ENCODE measurements at places on chromosomes 2 and 18. TPM values are rescaled to one million over a fixed set of nuclear protein-coding genes. Genes with fewer than 3 reads are reported as not detected.

DNA sequence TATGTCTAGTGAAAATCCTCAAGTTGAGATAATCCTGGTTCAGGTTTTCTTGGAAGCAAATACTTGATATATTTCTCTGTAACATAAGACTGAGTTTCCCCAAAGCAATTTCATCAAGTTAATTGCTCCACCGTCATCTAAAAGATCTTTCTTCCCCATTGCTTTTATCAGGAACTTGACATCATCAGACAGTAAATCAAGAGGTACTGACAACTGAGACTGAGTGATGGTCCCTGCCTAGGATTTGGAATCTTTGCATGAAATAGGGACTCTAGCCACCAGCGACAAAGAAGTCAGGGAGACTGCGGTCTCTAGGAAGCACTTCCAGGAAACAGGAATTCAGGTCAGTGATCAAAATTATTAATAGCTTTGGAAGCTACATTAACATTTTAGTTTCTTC, 43.4 kb upstream of the SCN1A start:
- no peak for DNase-seq

DNA sequence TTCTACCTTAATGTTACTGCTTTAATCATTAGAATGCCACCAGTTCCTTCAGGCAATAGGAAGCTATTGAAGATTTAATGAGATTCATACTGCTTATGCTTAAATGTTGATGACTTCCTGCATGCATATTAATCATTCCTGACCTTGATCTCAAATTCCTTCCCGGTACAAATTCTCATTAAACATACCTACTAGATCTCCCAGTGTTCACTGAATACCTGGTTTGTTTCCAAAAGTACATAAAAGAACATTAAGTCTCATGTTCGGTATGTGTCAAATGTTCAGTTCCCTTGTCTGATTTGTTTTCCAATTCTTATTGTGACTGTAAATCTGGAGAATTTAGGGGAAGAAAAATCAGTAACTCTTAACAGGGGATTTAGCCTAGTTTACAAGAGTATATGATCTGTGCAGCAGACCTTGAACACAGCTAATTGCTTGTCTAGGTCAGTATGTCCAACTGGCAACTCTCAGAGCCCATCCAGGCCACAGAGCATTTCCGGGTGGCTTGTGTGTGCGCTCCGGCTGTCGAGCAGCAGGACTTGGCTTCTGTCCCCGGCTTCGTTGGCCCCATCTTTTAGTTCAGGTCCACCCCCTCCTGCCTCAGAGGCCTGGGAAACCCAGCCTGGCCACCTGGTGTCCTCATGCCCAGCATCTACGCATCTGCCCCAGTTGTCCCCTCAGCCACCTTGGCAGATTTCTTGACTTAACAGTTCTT, 13.1 kb downstream of the METAP1D start:
- no peak for DNase-seq

DNA sequence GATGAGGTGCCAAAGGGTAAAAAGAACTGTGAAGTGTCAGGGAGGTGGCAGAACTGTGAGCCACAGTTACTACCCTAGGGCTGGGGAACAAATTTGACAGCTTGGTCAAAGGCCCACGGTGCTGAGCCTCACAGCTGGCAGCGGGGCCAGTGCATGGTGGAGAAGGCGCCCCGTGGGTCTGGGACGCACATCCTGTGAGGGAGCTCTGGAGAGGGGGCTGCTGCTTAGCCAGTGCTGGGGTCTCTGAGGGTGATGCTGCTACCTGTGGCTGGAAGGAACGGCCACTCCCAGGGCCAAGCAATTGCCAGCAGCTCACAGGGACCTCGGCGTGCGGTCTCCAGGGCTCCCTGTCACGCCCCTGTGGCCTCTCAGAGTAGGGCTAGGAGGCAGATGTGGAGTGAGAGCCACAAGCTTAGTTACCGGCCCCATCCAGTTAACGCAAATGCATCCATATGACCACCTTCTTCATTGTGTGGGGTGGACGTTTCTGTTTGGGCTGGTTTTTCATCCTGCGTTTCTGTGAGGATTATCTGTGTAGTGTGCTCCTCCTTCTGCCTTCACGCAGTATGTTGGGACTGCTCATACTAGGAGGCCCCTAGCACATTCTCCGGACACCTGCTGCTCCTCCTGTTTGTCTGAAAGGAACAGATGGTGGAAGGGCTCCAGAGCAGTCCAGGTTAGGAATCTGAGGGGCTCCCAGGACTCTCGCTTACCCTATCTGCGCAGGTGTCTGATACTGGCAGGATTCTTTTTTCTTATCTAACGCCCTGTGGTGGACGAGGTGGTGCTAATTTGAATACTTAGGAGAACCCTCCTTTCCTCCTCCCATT, 26.0 kb downstream of the STK25 start:
- DNase-seq: no peak

DNA sequence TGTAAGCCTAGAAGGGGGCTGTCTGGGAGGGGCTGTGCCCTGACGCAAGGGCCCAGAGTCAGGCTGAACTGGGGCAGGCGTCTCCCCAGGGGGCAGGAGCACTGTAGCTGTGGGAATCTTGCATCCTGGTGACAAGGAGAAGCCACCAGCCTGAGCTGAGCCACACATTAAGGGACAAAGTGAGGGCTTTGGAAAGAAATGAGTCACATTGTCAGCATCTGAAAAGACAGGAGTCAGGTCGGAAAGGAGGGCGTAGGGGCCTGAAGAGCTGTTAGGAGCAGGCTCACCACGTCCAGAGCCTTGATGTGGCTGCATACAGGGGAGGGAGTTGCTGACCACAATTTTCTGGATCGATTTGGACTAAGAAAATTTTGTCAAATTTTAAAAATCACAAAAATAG, 298.6 kb downstream of the CYP26B1 start:
- DNase-seq: peak; percentile 46

- no peak for DNase-seq
Observed at GRCh38 chr18:59263661-59264060, 9.6 kb downstream of the RAX start.

GRCh38 chr18:11957636-11958035, 23.7 kb upstream of the IMPA2 start:
- DNase-seq: no peak

GRCh38 chr2:73232403-73233153, 461 bp downstream of the PRADC1 start:
- DNase-seq: peak; percentile 54

DNA sequence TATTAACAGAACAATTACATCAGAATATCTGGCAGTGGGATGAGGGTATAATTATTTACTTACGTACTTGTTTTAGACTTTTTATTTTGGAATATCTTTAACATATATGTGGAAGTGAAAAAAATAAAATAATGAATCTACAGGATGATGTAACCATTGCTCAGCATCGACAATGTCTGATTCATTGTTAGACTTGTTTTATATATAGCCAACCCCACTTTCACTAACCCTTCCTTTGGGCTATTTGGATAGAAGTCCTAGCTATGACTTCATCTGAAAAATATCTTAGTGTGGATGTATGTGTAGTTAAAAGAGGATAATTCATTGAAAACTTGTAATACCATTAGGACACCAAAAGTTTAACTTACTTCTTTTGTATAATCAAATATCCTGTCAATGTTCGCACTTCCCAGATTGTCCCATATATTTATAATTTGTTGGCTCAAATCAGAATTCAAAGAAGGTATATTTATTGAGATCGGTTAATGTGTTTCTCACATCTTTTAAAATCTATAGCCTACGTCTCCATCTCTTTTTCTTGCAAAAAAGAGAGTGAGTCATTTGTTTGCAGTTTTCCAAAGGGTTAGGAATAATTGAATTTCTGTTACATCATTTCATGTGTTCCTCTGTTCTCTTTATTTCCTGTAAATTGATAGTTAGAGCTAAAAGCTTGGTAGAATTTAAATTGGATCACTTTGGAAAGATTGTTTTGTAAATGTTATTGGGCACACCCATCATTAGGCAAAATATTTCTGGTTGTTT, 506.1 kb upstream of the FAM98A start:
- no peak for DNase-seq

DNA sequence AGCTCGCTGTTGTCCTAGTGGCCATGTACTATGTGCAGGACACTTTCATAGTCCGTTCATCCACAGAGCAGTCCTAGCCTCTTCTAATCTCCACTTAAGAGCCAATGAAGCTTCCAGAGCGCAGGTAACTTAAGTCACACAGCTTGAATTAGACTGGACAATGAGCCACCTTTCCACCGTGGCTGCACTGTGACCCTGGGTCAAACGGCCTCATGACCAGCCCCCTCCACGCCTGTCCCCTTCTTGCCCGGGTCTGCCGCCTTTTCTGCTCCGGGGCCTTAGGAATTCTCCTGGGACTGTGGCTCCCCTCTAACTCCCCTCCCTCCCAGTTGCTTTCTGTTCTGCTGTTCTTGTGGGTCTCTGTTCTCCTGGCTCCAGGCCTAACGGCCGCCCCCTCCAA, 8.4 kb upstream of the PRKCE start:
- DNase-seq: peak; percentile 54

GRCh38 chr2:198662905-198663304, 794.8 kb downstream of the SATB2 start:
- no peak for DNase-seq

DNA sequence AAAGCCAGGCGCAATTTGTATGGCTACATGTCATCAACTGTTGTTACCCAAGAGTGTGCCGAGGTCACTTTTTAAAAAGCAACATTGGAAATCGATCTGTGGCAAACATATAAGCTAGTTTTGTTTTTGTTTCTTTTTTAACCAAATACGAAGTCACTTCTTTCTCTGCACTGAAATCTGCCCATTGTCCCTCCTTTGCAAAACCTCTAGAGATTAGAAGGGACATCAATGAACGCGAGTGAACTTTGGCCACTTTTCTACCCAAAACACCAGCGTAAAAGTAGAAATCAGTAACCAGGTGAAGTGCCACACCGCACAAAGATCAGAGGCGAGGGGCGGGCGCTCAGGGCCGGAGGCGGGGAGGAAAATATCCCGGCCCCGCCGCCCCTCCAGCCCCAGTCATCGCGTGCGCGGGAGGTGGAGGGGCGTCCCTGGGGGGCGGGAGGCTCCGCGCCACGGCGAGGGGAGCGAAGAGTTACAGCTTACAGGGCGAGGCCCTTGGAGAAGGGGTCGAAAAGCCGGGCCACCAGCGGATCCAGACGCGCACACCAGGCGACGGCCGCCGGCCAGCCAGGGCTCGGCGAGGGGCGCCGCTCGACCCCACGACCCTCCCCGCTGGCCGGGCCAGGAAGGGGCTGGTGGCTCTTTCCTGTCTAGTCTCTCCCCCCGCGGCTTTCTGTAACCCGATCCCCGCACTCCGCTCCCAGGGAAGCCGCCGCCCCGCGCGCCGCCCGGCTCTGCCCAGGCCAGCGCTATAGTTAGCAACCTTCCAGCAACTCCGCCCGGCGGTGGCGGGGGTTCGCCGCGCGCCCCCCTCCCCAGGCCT, 993 bp downstream of the RBMS1 start:
- peak; percentile 96 for DNase-seq

GRCh38 chr2:23378496-23378895, 6.5 kb upstream of the KLHL29 start:
- no peak for DNase-seq

- no peak for DNase-seq
Observed at GRCh38 chr2:26605999-26606846, 34.9 kb downstream of the CIB4 start.

DNA sequence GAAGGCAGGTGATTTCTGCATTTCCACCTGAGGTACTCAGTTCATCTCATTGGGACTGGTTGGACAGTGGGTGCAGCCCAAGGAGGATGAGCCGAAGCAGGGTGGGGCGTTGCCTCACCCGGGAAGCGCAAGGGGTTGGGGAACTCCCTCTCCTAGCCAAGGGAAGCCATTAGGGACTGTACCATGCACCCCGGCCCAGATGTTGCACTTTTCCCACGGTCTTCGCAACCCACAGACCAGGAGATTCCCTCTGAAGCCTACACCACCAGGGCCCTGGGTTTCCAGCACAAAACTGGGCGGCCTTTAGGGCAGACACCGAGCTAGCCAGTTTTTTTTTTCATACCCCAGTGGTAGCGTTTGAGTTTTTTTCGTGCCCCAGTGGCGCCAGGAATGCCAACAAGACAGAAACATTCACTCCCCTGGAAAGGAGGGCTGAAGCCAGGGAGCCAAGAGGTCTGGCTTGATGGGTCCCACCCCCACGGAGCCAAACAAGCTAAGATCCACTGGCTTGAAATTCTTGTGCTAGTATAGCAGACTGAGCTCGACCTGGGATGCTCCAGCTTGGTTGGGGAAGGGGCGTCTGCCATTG, 75.9 kb upstream of the RANBP2 start:
- DNase-seq: no peak

APLF gene
- 10.2 TPM for total RNA-seq

CYP27C1 gene
- 4.4 TPM for total RNA-seq

NYAP2 gene
- total RNA-seq: not detected

HNRNPLL gene
- 74.1 TPM for total RNA-seq

CPO gene
- 1.5 TPM for total RNA-seq

CBLN2 gene
- not detected for total RNA-seq

HNMT gene
- 8.4 TPM for total RNA-seq

CD8B2 gene
- not detected for total RNA-seq

DSG4 gene
- total RNA-seq: not detected

SPATA3 gene
- not detected for total RNA-seq

SCYGR4 gene
- total RNA-seq: not detected
